ENCODE measurements at places on chromosomes 4 and X.

- no peak for DNase-seq
Observed at GRCh38 chr4:82975792-82976191, 34.8 kb downstream of the LIN54 start.

- no peak for DNase-seq
Observed at GRCh38 chr4:5982156-5982973, 35.9 kb downstream of the C4orf50 start.

DNA sequence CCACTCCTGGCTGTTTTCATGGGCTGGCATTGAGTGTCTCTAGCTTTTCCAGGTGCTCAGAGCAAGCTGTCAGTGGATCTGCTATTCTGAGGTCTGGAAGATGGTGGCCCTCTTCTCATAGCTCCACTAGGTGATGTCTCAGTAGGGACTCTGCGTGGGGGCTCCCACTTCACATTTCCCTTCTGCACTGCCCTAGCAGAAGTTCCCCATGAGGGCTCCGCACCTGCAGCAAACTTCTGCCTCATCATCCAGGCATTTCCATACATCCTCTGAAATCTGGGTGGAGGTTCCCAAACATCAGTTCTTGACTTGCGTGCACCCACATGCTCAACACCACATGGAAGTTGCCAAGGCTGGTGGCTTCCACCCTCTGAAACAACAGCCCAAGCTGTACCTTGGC lies 13.8 kb downstream of the GLRA3 start:
- DNase-seq, result no peak

GRCh38 chr4:126264839-126265238 lies 950.1 kb downstream of the FAT4 start:
- no peak for DNase-seq

DNA sequence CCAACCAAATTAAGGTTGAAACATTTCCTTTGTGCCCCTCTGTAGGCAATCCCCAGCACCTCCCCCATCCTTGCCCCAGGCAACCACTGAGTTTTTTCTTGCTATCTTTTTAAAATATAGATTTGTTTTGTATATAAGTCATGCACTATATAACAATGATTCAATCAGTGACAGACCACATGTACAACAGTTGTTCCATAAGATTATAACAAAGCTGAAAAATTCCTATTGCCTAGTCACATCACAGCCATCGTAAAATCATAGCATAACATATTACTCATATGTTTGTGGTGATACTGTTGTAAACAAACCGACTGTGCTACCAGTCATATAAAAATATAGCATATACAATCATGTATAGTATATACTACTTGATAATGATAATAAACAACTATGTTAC lies 211.9 kb upstream of the NRK start:
- no peak for DNase-seq

- DNase-seq, result peak; percentile 23
Observed at GRCh38 chr4:184163813-184164212, 53.9 kb downstream of the ENPP6 start.

All from activated naive CD8-positive, alpha-beta T cell treated with anti-CD3 and anti-CD28 coated beads, Interleukin-2, amount 50 U/mL, for 24 hours (primary cell).